ENCODE measurements at places on chromosomes 6 and 20. TPM values are rescaled to one million over a fixed set of nuclear protein-coding genes. Genes with fewer than 3 reads are reported as not detected.

Gene GINS1
- 6.0 TPM for polyA plus RNA-seq

Gene HLA-DPA1
- polyA plus RNA-seq: 34.8 TPM

Gene PNPLA1
- 0.27 TPM for polyA plus RNA-seq

Gene LHFPL5
- not detected for polyA plus RNA-seq

Gene KCNK16
- polyA plus RNA-seq: not detected

Gene DPM1
- polyA plus RNA-seq: 39.1 TPM

Gene STMND1
- not detected for polyA plus RNA-seq

GRCh38 chr6:136624347-136624746, 74.1 kb upstream of the MAP7 start:
- DNase-seq: no peak

DNA sequence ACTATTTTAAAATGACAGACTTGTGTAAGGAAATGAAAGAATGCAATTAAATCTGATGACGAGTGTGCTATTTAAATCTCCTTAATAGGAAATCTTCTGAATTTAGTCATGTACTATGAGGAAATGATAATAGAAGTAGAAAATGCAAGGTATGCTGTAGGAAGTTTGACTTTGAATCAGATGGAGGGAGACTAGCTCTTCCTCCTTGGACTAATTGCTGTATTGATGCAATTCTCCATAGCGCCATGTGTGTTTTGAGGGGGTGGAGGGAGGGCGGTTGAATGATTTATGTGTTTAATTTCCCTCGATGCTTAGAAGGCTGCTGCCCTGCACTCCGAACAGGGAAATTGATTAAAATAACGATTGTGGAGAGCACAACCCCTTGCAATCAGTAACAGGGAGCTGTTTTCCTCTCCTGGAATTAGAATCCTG, 214.4 kb upstream of the PRND start:
- DNase-seq: no peak

DNA sequence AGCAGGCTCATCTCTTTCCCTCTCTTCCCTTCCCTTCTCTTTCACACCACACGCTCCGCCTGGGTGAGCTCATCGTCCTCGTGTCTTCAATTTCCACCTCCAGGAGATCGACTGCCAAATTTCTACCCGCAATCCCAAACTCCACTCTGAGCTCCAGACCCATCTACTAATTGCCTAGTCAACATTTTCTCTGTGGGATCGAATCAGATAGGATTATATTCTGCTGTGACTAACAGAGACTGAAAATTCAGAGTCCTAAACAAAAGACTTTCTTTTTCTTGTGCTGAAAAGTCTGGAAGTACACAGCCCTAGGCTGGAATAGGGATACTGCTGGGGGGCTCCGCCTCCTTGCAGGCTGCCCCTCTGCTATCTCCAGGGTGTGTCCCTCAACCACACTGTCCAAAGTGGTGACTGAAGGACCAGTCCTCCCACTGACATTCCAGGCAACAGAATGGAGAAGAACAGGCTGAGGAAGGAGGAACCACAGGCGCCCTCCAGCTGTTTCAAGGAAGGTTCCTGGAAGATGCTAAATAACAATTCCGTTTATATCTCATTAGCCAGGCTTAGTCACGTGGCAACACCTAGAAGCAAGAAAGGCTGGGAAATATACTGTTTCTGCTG, 5.0 kb upstream of the HSPA12B start:
- DNase-seq: peak; percentile 32

DNA sequence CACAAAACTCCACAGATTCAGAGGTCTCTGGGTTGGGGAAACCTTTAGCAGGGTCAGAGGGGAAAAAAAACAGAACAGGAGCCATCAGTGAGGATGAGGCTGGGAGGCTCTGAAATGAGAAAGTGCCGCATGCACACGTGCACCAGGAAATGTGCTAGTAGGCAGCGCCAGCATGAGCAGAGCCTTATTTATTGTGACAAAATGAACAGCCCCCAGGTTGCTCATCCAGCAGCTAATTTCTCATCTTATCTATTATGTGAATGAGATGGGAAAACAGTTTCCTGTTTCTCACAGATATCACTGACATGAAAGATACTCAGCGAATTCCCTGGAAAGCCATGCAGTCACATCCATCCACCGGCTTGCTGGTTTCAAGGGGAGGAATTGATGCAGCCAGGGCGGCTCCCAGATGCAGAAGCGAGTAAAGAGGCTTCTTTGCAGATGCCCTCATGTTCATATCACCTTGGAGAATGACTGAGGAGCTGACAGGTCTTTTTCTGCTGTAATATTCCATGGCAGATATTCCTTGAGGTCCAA, 176.1 kb downstream of the MBOAT1 start:
- DNase-seq: no peak

GRCh38 chr6:117530467-117531242, 48.2 kb downstream of the DCBLD1 start:
- no peak for DNase-seq

DNA sequence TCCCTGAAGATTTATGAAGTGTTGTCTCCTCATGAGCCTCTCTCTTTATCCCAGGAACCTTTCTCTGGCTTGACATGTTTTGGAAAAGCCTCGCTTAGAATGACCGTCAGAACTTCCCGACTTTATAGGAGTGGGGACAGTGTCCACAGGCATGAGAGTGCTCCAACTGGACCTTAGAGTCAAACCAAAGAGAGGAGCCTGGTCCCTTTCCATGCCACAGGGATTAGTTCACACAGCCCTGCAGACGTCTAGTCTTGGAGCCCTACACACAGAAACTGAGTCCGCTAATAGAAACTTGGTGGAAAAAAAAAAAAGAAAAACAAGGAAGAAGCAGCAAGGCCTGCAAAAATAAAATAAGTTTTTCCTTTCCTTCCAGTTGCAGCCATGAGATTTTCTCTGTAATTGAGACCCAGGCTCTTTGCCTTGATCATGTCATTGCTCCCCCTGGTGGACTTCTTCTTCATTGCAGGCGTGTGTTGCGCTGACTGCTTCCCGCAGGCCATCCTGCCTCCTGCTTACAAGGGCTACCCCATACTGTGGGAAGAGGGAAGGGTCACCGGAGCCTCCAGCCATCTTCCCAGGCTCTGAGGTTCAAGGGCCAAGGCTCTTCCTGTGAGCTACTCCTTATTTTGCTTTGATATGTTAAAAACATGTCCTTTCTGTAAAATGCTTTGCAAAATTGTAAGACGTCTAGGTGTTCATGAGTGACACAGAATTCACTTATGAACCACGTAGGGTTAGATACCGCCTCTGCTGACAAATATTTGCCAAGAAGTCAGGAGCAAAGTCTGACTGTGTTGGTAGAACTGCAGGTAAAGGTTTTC, 201.0 kb downstream of the UST start:
- DNase-seq: peak; percentile 90

DNA sequence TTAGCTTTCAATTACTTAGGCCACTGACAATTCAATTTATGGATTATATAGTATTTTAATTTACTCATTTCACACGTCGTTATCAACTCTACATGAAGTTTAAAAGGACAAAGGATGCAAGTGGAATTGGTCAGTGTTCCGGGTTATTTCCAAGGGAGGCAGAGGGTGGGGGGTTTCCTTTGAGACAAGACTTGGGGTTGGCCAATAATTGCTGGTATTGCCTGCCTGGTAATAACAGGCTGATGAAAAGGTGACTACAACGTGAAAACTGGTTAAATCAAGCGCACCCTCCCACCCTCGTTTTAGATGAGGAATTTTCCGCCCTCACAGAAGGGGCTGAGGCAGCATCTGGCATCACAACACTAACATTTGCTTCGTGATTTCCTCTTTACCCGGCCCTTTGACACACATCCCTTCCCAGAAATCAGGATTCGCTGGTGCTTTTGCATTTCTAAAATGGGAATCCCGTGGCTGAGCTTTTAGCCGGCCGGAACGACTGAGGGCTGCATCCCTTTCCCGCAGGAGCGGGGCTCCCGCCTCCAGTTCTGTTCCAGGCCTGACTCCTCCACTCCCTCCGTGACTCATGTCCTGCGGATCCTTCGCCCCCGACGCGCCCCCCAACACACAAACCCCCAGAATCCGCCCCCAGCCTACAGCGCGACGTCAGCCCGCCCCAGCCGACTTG, 999 bp upstream of the PIM1 start:
- no peak for DNase-seq

- DNase-seq: no peak
These were observed 4.1 kb downstream of the MAP1LC3A start for GRCh38 chr20:34562641-34563040.

DNA sequence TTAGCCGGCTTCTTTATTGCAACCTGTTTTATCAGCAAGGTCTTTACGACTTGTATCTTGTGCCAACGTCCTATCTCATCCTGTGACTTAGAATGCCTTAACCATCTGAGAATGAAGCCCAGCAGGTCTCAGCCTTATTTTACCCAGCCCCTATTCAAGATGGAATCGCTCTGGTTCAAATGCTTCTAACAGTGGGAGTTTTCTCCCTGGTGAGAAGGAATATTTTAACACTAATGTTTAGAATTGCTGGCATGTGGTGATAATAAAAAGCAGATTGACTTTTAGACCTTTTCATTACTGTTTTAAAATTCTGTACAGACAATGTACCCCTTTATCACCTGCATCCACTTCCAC, 9.9 kb upstream of the KCNK15 start:
- DNase-seq: no peak

GRCh38 chr6:107493158-107494057, 3.5 kb downstream of the SOBP start:
- peak; percentile 48 for DNase-seq

DNA sequence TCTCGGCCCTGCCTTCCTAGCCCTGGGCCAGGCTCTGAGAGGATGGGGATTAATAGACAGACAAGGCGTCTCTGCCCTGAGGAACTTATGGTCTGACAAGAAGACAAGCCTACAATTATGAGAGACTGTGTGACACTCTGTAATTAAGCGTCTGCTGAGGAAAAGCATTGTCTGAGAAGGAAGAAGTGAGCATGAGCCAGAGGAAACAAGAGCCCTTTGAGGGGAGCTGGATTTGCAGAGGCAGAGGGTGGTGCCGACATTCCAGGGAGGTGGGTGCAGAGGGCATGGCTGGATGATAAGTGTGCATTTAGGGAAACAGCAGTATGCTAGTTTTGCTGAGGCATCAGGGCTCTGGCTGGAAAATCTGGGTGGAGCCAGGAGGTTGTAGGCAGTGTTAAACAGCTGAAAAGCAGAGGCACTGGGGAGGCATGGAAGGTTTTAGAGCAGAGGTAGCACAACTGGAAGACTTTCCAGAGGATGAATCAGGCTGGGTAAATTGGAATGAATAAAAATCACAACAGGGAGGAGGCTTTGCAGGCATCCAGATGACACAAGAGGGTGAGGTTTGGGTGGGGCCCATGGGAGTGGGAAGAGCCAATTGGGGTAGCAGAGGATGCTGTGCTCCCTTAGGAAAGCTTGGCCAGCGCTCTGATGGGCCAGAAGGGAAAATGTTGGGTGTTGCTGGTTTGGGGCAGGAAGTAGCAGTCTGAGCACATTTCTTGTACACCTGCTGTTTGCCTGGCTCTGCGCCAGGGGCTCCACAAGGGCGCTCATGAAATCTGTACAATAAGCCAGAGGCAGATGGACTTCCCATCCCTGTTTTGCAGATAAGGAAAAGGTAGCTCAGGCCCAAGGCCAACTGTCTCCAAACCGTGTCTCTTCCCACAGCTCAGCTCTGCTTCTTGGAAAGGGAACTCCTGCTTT, 74.0 kb upstream of the MYL9 start:
- no peak for DNase-seq

DNA sequence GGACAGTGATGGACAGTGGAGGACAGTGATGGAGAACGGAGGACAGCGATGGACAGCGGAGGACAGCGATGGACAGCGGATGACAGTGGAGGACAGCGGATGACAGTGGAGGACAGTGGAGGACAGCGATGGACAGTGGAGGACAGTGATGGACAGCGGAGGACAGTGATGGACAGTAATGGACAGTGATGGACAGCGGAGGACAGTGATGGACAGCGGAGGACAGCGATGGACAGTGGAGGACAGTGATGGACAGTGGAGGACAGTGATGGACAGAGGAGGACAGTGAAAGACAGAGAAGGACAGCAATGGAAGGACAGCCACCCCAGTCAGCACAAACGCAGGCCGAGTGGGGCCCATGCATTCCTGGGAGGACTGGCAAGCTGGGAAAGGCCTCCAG, 3.4 kb upstream of the NKAIN4 start:
- DNase-seq: no peak

DNA sequence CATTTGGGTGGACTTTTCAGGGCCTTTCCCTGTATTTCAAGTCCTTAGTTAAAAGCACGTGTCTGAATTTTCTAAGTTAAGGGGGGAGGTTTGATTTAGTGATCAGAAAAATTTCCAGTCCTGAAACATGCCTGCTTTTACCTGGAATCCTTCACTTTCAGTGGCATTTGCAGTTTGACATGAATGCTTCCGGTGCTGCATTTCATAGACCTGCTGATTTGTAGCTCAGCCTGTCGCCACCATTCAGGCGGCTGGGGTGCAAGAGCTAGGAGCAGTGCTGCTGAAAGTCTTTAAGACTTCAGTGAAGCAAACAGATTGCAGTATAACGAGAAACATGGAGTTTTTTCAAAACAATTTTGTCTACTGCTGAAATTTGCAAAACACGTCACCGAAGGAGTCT, 14.0 kb downstream of the RPS6KA2 start:
- no peak for DNase-seq

DNA sequence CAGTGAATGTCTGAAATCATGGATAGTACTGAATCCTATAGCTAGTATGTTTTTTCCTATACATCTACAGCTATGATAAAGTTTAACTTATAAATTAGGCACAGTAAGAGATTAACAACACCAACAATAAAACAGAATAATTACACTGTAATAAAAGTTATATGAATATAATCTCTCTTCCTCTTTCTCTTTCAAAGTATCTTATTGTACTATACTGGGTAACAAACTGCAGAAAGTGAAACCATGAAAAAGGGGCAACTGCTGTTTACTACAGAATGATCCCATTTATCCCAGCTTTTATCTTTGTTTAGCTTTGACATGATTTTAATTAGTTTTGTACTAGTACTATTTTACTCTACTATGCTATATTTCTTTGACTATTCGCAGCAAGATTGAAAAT, 25.8 kb downstream of the ESF1 start:
- no peak for DNase-seq

GRCh38 chr6:106736502-106736901, 107.1 kb downstream of the QRSL1 start:
- no peak for DNase-seq

DNA sequence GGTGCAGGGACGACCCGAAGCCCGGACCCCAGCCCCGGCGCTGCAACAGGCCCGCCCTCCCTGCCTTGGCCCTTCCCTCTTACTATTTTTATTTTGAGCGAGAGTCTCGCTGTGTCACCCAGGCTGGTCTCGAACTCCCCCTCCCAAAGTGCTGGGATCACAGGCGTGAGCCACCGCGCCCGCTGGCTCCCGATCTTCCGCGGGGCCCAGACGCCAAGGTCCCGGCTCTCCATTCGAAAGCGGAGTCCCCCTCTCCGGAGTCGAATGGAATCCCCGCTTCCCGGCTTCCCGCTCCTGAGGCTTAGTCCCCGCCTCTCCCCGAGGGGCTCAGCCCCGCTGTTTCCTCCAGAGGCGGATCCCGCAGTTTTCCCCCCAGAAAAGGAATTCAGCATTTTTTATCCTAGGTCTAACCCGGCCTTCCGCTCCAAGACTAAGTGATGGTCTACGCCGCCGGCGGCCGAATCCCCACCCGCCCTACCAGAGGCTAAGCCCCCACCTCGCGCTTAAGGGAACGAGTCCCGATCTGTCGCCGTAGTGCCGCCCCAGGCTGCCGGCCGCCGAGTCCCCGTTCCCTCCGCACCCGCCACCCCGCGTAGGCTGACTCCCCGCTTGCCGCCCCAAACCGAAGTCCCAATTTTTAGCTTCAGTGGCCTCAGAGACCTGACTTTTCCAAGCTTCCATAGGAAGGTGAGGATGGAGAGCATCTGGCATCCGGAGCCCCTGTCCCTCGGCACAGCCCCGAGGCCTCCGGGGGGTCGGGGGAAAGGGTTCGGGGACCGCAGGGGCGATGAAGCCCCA, 11.5 kb upstream of the TMC2 start:
- peak; percentile 58 for DNase-seq

GRCh38 chr6:169921853-169922824, 170.7 kb downstream of the ERMARD start:
- no peak for DNase-seq

Measured in hindlimb muscle (tissue), 1 donor.